ENCODE measurements at places on chromosomes 13 and 19.

- no peak for DNase-seq
Observed at GRCh38 chr13:73225990-73226389, 167.2 kb downstream of the KLF5 start.

DNA sequence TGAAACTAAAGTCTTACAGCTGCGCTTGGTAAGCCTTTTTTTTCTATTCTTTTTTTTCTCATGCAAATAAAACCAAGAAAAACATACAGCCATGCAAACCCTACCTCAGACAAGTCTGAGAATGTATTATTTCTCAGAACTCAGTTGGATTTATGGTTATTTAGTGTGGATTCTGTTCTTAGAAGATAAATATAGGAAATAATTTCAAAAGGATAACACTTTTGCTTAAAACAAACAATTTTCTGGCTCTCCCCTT lies 40.7 kb upstream of the TNFSF11 start:
- DNase-seq: no peak

DNA sequence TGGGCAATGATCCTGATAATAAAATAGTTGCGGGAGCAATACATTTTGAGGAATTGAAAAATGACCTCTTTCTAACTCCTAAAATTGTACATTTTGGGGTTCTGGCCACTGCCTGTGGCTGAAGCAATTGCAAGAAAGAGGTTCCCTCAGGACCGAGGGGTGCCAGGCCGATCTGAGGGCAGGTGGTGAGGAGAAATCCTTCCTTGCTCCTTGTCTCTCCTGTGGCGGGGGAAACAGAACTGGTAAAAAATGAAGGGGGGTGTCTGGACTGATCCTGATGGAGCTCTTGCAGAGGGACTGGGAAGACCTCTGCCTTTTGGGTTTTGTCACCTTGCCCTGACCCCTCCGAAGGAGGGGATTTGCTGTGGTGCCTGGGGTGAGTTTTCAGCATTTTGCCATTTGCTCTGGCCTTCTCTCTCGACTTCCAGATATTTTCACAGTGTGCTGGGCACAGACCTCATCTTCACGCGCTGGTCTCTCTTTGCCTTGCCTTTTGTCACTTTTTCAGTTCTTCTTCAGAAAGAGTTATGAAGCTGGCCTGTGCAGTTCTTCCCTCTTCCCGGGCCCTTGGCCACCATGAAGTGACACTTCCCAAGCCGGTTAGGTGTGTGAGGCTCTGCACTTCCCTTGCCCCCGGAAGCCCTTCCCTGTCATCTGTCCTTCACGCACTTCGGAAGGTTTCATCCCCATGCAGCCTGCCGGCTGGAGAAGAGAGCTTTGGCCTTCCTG lies 22.2 kb downstream of the NFIX start:
- DNase-seq: no peak

DNA sequence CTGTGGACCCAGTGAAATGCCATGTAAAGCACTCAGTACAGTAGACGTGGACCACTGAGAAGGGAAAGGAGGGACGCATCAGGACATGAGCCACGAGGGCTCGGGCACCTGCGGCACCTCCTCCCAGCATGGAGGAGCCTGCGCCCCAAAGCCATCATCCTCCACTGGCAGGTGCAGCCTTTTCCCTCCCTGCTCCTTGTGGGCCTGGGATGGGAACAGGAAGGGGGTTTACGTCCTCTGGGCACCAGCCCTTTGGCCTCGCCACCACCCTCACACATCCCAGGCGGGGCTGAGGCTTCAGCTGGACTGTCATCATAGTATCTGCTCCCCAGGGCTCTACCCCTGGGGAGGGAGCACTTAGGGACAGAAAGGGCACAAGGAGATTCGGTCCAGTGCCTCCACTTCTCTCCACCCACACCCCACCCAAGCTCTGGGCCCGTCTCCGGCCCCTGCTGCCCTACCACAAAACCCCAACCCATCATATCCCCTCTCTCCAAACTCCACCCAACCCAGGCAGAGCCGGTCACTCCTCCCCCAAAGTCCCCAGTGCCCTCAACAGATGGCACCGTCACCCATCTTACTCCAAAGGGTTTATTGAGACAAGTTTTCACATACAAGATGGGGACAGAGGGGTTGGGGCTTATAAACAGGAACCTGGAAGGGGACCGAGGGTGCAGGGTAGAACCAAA lies 2.2 kb upstream of the PRKD2 start:
- DNase-seq: no peak

- no peak for DNase-seq
Observed at GRCh38 chr19:12995596-12996405, 526 bp downstream of the NFIX start.

- peak; percentile 28 for DNase-seq
Observed at GRCh38 chr13:20231839-20232555, at the start of gene GJB6. GJB6 (minus strand) TSS chr13:20232319; CDS start chr13:20223480, 8,839 bp downstream.

- DNase-seq: no peak
Observed at GRCh38 chr19:29288256-29288655, 75.3 kb upstream of the UQCRFS1 start.

DNA sequence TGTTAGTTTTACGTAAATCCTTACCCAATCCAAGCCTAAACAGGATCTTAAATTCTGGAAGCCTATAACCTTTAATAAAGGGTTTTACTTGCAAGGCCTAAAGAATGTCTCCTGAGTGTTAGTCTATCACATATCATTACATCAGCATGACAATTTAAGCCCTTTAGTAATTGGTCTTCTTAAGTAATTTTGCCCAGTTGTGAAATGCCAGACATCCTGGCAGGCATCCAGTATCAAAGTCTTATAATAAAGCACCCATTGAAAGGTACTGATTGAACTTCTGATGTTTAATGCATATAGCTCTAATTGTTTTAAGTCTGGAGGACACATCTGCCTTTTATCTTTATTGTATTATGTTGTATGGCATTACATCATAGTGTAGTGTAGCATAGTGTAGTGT lies 1078.9 kb downstream of the SLITRK1 start:
- DNase-seq: no peak

GRCh38 chr13:37868691-37869505 lies 674 bp downstream of the TRPC4 start:
- DNase-seq: no peak

GRCh38 chr13:53131361-53131760 lies 102.7 kb downstream of the OLFM4 start:
- no peak for DNase-seq

GRCh38 chr19:2070436-2070827 lies 19.4 kb upstream of the MKNK2 start:
- DNase-seq: no peak

- DNase-seq: no peak
Observed at GRCh38 chr19:54191011-54191810, at the start of gene TSEN34. TSEN34 (plus strand) TSS chr19:54191308; CDS start chr19:54191365, 57 bp downstream.

GRCh38 chr19:296476-297225 lies 5.4 kb upstream of the PLPP2 start:
- DNase-seq: no peak

DNA sequence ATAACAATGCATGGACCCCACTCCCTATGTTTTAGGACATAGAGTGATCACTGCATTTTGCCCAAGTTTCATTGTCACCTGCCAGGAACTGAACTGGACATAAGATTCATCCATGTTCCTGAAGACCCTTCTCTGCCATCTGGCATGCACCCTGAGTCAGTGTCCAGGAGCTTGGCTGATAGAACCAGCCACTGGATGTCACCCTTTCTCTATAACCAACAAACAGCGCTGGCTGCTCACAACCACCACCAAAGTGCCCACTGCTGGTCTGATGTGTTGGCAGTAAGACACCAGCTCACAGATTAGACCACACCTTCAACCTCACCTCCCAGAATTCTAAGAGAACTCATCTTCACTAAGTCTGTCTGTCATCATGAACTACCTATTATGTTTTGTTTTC lies 333.4 kb downstream of the ITGBL1 start:
- no peak for DNase-seq

DNA sequence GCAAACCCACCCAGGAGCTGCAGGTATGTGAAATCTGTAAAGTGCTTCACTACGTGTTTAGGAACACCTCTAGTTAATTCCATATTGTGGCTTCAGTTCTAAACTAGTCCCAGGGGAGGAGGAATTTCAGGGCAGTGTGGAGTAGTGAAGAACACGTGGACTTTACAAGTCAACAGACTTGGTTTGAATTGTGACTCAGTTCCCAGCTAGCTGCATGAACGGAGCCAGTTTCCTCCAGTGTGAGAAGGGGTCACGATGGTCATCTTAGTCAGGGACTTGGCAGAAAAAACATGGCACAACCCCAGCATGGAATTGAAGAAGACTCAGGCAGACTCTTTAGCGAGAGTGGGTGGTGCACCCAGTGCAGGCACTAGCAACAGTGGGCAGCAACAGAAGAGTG lies 175.7 kb upstream of the UBL3 start:
- no peak for DNase-seq

- peak; percentile 59 for DNase-seq
Observed at GRCh38 chr19:4576016-4576933, 16.8 kb upstream of the SEMA6B start.

DNA sequence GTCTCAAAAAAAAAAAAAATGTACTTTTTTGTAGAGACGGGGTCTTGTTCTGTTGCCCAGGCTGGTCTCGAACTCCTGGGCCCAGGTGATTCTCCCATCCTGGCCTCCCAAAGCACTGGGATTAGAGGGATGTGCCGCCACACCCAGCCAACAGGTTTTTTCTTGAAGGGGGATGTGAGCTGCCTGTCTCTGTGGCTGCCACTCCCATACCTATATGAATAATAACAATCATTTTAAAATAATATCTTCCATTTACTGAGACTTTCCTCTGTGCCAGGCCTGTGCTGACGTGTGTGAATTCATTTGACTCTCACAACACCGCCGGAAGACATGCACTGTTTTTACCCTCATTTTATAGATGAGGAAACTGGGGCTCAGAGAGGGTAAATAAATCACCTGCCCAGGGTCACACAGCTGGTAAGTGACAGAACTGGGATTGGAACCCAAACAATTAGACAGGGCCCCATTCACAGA lies 7.2 kb upstream of the BCL3 start:
- no peak for DNase-seq

DNA sequence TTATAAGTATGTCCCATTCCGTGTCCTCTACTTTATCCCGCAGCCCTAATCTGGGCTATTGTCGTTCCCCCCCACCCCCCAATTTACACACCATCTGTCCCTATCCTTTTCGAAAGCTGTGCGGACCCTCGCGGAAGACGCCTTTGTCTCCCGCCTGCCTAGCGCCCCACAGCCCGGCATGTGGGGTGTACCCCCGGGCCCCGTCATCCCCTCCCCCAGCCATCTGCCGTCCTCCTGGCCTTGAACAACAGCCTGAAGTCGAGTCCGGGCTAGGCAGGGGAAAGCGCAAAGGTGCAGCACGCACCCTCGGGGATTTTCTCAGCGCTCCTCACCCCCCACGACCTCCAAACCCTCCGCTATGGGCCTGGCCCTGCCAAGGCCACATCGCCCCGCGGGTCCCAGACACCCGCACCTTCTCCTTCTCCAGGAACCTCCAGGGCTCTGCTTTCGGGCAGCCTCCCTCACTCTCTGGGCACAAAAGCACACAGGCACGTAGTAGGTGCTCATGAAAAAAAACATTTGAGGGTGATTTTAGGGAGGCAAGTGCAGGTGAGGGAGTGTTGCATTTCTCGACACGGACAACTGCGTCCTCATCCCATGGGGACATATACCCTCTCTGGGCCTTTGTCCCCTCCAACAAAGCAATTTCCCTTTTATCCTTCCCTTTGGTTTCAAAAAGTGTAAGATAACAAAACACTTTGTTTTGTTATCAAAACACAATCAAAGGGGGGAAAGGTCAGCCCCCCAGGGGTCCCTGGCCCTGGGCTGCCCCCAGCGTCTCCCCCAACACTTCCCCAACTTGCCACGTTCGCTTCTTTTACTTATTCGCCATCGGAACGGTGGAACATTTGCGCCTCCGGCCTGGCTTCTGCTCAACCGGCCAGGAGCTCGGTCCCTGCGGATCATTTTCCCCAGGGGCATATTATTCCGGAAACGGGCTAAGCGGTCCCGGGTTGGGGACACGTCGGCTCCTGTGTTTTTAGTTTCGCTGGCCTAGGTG lies 16.4 kb downstream of the CCDC124 start:
- no peak for DNase-seq

All from stimulated activated CD4-positive, alpha-beta T cell treated with anti-CD3 and anti-CD28 coated beads, Interleukin-1b, Interleukin-23, amount 100 ng/mL, for 4 hours (primary cell).